ENCODE measurements at places on chromosomes 7 and 10.

DNA sequence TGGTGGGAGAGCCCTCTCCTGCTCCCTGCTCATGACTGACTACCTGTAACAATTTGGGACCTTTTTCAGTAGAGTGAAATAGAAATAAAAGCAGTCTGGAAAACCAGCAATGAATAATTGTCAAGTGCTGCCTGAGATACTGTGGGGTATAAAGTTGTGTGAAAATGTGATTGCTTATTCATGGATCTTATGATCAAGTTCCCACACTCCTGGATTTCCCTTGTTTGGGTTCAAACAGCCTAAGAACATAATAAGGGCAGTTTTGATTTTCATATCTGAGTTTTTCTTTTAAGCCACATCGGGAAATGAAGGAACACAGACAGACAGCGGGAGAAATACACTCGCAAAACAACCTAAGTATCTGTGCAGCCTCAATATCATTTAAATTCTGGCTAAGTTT lies 52.9 kb downstream of the CALD1 start:
- no peak for DNase-seq

DNA sequence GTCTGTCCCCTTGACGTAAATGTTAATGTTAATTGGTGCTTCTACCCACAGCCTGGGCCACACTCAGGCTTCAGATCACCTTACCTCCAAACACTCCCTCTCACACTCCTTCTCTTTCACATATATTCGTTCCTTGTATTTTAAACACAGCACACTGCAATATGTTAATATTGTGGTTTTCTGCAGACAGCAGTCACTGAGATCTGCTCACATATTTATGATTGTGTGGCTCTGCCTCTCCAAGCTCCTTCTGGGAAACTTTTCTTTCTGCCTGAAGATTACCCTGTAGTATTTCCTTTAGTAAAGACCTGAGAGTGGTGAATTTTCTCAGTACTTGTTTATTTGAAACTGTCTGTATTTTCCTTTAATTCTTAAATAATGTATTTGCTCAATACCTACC lies 104.7 kb downstream of the VWC2 start:
- no peak for DNase-seq

- DNase-seq, result no peak
These were observed 50.5 kb upstream of the GPR141 start for GRCh38 chr7:37633048-37633447.

DNA sequence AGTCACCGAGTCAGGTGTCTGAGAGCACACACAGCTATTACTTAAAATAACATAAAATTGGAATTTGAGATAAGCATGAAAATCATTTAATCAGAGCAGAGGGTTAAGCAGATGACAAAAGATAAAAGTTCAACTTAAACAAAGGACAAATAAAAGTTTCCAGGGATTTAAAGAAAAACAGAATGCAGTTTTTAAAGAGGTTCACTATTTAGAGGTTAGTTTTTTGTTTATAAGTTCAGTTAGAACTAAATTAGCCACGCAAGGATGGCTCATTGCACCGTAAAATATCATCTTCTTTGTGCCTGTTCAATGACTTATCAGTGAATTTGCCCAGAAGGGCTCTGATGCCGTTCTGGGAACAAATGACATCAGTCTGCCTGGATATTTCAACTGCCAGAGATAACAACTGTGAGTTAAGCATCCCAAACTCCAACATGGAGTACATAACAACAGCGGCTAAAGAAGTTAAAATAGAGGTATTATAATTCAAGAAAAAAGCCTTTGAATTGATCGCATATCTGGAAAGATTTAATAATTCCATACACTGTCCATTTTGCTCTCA lies 107.8 kb downstream of the ANK3 start:
- no peak for DNase-seq
